ENCODE measurements at places on chromosomes 5 and 9. TPM values are rescaled to one million over a fixed set of nuclear protein-coding genes. Genes with fewer than 3 reads are reported as not detected.

GRCh38 chr5:89724379-89725095 is 685.0 kb downstream of the CETN3 start:
- no peak for DNase-seq

- no peak for DNase-seq
Observed at GRCh38 chr5:177448244-177448950, 1.8 kb downstream of the PRR7 start.

GRCh38 chr5:62942384-62942783 is 363.8 kb downstream of the LRRC70 start:
- no peak for DNase-seq

DNA sequence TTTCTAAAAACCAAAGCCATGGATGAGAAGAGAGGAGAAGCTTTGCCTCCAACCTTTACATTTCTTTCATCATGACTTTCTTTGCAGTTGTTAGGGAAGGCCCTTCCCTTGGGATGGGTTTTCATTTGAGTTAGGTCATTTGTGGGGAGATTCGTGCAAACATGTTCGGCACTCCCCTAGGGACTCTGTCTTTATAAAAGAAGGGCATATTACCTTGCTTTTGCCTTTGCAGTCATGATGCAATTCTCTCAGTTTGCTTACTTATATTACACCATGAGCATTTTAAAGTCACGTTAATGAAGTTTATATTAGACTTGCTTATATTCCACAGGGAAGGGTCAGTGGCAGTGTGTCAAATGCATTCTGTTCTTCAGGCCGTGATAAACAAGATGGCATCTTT is 289.3 kb upstream of the WWC1 start:
- no peak for DNase-seq

DNA sequence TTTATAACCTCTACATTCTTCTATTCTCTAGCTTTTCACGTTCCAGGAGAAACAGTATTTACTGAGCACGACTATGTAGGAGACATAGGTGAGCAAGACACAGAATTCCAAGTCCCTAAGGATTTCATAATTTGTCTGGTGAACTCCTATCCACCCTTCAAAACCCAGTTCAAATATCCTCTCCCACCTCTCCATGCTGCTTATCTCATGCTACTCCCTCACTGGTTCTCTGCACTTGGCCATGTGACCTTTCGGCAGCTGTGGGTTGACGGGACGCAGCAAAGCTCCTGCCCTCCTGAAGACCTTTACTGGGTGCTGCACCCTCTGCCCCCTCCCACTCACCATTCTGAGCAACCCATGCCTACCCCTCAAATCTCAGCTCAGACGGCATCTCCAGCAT is 173.2 kb downstream of the RGS3 start:
- DNase-seq: no peak

DNA sequence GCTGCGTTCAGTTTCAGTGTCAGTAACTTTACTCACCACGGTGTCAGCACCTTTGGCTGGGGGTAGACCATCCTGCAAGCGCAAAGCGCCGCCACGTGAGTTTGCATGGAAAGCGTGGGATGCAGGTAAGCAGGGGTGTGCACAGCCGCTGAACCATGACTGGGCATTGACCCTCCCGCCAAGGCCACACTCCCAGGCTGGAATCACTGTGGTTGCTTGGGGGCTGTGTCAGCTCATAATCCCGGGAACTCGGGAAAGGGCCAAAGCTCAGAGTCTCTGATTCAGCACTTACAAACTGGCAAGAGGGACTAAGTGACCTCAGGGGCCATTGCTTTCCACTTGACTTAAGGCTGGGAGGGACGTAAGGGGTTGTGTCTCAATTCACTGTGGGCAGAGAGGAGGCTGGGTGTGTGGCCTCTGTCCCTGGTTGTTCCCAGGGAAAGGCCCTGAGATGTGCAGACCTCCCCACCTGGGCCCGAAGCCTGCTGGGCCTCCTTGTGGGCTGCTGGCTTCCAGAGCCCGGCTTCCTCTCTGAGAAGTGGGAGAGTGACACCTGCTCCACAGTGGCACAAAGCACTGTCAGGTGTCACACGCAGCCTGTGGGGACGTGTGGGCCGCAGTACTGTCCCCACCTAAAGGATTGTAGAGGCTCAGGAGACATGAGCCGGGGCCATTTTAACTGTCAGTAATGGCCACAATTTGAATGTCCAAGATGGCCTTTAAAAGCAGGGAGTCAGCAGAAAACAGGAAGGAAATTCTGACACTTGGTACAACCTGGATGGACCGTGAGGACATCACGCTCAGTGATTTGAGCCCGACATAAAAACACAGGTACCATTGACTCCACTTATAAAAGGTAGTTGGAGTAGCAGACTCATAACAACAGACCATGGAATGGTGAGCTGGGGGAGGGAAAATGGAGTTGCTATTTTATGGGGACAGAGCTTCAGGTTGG is 16.7 kb downstream of the ABO start:
- DNase-seq: no peak

- DNase-seq: no peak
Observed at GRCh38 chr5:61366497-61367240, 34.6 kb downstream of the ZSWIM6 start.

DNA sequence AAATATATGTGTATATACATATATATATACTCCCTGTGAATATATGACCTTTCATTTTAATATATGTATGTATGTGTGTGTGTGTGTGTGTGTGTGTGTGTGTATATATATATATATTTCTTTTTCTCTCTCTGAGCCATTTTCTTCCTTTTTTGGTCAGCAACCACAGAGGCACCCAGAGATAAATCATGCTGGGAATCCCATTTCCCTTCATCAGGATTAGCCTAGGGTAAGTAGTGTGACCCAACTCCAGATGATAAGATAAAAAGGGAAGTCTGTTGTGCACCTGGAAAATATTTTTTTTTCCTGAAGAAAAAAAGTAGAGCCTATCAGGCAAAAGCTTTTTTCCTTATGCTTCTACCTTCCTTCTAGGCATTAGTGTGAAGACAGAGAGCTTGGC is 25.4 kb upstream of the SUB1 start:
- no peak for DNase-seq

DNA sequence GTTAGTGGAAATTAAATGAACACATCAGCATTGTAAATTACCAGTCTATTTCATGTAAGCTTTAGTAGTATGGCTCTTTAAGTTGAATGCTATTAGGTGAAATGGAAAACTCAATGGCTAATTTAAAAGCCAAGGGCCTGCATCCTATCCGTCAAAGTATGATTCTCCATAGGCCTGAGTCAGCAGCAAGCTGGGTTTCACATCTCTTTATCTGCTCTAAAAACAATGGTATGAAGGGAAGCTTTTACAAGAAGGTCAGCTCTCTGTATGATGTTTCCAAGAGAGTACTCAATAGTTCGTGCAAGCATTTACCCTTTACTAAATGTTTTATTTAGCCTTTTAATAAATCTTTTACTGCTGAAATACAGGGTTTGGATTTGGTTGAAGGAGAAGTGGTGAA is 62.8 kb downstream of the MAP1B start:
- no peak for DNase-seq

GRCh38 chr5:178116143-178116885 is 3.0 kb downstream of the N4BP3 start:
- DNase-seq: no peak

GRCh38 chr5:160438316-160439204 is 16.9 kb downstream of the PTTG1 start:
- peak; percentile 60 for DNase-seq

DNA sequence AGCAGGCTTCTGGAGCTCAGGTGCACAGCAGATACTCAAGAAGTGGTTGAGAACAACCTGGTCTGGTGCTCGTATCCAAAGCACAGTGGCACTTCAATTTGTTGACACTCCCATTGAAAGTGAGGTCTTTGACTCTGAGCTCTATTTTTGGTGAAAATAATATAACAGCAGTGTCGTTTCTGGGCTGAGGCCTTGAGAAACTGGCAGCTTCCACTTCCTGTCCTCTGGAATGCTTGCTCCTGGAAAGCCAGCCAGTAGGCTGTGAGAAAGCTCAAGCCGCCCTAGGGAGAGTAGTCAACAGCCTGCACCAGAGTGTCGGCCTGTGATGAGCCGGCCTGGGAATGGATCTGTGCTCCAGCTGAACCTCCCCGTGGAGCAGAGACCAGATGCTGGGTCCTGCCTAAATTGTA is 6.8 kb upstream of the SUSD3 start:
- peak; percentile 33 for DNase-seq

- peak; percentile 80 for DNase-seq
Observed at GRCh38 chr9:130846487-130847305, 11.6 kb downstream of the ABL1 start.

DNA sequence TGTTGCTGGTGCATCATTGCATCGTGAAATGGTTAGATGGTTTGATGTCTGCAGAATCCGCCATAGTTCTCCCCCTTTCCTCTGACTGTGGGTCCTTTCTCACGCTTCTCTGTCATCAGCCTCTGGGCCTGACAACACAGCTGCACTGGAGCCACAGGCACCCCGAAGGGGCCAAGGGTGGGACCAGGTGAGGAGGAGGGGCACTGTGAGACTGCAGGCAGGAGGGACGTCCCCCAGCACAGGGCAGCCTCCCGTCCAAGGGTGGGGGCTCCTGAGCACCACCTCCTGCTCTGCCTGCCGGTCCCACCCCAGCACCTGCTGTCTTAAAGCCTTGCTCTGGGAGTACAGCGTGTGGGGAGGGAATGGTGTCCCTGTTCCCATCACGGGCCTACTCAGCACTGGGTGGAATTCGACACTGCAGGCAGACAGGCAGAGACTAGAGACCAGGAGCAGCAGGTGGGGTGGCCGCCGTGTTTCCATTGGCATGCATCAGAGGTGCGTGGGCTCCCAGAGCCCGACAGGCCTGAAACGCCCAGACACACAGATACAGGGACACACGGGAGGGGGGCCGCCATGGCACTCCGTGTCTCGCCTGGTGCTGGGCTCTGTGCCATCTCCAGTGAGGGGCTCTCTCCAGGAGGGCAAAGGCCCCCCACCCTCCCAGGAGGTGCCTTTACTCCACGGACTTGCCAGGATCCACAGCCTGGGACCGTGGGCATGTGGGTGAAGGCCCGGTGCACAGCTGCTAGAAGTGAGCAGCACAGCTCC is 15.0 kb downstream of the CACNA1B start:
- no peak for DNase-seq

DNA sequence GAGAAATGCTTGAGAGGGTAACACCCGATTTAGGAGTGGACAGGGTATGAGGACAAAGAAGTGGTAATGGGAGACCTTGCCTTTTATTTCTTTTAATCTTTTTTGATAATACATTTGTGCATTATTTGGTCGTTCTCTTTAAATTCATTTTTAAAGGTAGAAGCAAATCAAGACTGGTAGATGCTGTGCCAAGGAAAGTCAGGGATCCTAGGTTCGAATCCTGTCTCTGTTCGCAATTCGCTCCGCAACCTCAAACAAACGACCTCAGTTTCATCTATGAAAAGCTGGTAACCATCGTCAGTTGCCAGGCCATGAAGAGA is 353 bp upstream of the TMED9 start:
- DNase-seq: no peak

- peak; percentile 70 for DNase-seq
Observed at GRCh38 chr9:100082782-100083181, 16.0 kb downstream of the ERP44 start.

- DNase-seq: no peak
Observed at GRCh38 chr5:123154886-123155445, 65.9 kb downstream of the PRDM6 start.

GRCh38 chr9:17807613-17808282 is 228.9 kb downstream of the SH3GL2 start:
- no peak for DNase-seq

GRCh38 chr5:102865510-102866236 is 110.6 kb downstream of the PAM start:
- peak; percentile 88 for DNase-seq

- DNase-seq: no peak
Observed at GRCh38 chr9:111068771-111069170, 30.5 kb upstream of the LPAR1 start.

DNA sequence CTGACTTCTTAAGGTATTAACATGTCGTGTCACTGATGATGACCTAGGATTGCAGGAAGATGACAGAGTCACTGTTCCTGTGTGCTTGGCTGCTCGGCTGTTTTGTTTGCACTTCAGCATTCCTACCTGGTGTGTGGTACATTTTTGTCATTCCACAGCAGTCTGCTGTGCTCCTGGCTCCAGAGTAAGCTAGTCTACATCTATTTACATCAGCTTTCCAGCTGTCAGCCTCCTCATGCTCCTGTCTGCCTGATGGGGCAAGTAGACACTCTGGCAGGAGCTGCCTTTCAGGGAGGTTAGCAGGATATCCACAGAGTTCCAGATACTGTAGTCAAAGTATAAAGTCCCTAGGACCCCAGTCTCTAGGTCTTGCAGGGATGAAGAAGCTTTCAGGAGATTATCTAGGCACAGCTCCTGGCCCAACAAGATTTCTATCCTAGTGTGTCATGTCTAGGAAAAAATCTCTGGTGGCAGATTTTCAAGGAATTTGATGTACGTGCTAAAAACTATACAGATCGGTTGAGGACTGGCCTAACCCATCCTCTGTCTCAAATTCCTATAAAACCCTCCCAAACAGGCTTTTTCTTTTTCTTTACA is 28.4 kb downstream of the RUSC2 start:
- peak; percentile 94 for DNase-seq

- no peak for DNase-seq
Observed at GRCh38 chr9:127971357-127972235, 9.2 kb downstream of the EEIG1 start.

DNA sequence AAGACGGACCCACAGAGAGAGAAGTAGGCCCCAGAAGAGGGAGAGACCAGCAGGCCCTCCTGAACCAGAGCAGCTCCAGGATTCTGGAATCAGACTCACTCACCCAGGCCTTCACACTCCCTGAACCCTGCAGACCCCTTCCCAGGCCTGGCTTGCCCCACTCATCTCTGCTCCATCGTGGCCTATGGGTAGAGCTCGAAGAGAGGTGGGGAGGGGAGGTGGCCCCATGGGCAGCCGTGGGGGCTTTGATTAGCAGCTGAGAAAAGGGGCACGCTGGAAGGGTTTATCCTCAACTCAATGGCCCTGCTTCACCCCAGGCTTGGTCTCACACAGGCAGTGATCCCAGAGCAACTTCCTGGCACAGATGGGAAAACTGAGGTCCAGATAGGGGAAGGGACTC is 613 bp downstream of the MYMK start:
- no peak for DNase-seq

DNA sequence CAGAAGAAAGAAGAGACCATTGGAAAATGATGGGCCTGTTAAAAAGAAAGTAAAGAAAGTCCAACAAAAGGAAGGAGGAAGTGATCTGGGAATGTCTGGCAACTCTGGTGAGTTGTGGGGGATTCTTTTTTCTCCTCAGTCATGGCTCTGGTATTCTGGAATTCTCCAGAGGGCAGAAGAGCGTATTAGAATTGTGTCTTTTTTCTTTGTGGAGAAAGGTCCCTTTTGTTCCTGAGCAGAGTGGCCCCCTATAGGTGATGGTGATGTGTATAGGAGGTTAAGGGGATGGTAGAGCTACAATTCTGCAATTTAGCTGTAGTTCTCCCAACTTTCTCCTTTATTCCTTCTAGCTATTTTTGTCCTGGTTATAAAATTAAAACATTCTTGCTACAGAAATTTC is 1.6 kb upstream of the DHFR start:
- peak; percentile 52 for DNase-seq

GRCh38 chr9:13974891-13975290 is 339.1 kb downstream of the NFIB start:
- no peak for DNase-seq

- no peak for DNase-seq
Observed at GRCh38 chr5:1504617-1505016, 19.1 kb downstream of the LPCAT1 start.

Gene LVRN
- total RNA-seq: 0.18 TPM

Gene C5orf63
- 0.72 TPM for total RNA-seq

Gene GNA14
- total RNA-seq: under 0.01 TPM

Gene PCDHGA5
- total RNA-seq: 2.0 TPM

Gene TSLP
- total RNA-seq: 0.28 TPM

Gene NIPSNAP3A
- 40.0 TPM for total RNA-seq

Gene C9
- not detected for total RNA-seq

Gene FAM114A2
- total RNA-seq: 36.4 TPM

Gene PRSS3
- 16.4 TPM for total RNA-seq

Gene STK10
- 16.4 TPM for total RNA-seq

Gene LCNL1
- total RNA-seq: not detected

Measured in IMR-90 (cell line).